ENCODE measurements at places on chromosomes 11 and 22.

- DNase-seq = no peak
Measured at GRCh38 chr22:28005513-28005912, 86.5 kb upstream of the PITPNB start.

DNA sequence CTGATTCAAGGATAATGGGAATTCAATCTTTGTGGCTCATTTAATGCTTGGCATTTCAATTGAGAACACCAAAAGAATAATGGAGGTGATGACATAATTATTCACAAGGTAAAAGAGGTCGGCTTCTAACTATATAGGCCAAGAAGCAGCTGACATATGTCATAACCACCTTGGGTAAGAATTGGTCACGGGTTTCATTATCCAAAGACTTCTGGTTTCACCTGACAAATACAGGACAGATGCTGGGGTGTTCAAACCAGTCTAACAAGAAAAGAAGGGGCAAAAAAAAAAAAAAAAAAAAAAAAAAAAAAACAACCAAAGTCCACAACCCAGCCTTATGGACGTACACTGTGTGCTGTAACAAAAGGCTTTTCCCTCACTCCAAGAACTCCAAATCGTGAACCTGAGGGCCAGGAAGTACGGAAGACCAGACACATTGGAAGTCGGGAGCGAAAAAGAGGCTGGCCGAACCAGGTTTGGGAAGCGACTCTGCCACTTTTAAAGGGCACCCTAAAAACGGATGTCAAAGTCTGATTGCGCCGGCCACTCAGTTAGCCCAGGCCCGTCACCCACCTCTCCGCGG lies 385 bp downstream of the HARBI1 start:
- DNase-seq = no peak

GRCh38 chr22:23397613-23398567 lies 182.2 kb downstream of the IGLL1 start:
- no peak for DNase-seq

GRCh38 chr11:113874581-113875233 lies 665 bp downstream of the USP28 start:
- DNase-seq = peak; percentile 49

DNA sequence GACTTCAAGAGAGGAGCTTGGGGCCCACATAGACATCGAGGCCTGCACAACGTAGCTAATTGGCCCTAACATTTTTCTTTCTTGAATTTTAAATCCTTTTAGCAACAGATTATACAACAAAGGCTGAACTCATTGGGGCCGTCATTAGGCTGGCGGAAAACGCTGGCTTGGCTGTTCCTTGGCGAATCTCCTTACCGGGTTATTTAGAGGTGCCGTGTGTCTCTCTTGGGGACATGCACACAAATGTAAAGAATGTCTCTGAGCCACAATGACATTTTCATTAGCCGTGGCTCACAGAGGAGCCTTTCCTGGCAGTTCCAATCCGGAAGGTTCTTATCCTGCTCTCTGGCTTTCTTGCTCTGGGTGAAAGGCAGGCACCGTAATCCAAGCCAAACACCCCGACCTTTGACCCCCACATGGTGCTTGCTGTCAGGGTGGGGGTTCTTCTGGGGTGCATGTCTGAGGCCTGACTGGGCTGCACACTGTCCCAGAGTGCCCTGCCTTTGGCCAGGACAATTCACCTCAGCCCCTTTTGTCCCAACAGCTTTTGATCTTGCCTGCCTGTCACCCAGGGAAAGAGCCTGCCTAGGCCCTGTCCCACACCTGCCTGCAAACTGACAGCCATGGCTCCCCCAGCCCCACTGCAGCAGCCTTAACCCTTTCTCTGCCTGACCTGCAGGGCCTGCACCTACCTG lies 9.2 kb upstream of the FGF3 start:
- no peak for DNase-seq

- no peak for DNase-seq
Measured at GRCh38 chr11:76501526-76502202, 56.8 kb downstream of the EMSY start.

GRCh38 chr22:33114565-33114964 lies 56.4 kb upstream of the SYN3 start:
- DNase-seq = no peak

DNA sequence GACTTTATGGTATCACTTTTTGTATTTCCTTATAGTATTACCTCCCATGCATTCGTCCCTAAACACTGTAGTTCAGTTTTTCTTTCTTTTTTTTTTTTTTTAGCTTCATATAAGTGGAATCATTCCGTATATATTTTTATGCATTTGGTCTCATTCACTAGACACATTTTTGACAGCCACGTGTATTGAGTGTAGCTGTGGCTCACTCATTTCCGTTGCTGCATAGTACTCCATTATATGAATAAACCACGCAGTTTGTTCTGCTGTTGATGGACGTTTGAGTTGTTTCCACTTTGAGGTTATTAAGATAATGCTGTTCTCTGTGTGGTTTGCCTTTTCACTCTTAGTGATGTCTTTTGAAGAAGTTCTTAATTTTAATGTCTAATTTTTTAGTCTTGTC lies 8.4 kb downstream of the APLP2 start:
- no peak for DNase-seq

DNA sequence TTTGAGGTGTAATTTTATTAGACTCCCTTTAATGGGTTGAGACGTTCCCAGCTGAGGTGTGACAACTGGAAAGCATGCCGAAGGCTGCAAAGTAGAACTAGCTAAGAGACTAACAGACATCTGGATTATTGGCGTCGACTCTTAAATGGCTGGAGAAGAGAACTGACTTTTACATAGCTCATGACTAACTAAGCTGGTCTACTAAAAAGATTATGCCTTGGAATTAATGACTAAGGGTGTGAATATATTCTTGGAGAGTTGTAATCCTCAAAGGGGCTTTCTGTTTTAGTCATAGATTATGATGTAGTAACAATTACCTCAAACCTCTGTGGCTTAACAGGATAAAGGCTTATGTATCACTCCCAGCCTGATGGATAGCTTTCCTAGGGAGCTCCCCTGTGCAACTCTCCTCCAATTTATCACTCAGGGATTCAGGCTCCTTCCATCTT lies 39.5 kb upstream of the SLC5A12 start:
- DNase-seq = peak; percentile 62

- DNase-seq = no peak
Measured at GRCh38 chr11:28296426-28296825, 188.2 kb downstream of the METTL15 start.

DNA sequence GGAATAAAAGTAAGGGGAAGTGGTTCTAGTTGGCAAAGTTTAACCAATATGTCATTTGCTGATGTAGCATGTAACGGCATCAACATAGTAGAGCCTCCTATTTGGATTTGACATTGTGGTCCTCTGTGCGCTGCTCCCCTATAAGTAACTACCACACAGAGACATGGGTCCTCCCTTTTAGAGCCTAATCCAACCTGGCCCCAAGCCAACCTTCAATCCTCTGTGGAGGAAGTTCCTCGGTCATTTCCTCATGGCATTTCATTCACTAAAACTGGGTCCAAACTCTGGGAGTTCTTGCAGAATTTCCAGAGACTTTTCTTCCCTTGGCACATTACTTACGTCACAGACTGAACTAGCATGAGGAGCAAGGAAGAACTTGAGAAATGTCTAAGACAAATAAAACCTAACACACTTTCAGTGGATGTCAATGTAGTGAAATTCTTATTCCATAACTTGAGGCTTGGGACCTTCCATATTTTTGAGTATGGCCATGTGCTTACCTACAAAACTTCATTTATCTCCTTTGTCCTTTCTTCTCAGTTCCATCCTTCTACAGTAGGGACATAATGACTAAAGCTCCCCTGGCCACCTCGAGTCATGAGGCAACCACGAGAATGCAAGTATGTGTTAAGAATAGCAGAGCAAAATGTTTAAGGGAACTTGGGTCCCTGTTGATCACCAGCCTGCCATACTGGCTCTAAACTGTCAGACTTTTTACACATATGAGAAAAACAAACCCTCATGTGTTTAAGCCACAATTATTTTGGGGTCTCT lies 34.7 kb downstream of the MMP20 start:
- no peak for DNase-seq

DNA sequence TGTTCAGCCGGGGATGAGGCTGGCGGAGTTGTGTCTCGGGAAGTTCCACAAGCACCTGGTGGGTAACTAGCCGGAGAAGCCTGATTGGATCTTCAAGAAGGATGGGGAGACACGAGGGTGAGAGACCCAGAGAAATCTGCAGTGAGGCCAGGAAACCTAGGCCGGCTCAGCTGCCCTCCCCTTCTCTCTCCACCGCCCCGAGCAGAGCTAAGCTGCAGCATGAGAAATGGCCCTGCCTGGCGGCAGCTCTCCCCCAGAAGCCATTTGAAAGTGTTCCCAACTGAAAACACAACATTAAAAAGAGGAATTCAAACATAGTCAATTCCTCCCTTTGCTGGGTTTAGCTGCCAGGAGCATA lies 77.8 kb upstream of the SHISAL1 start:
- DNase-seq = no peak

- DNase-seq = no peak
Measured at GRCh38 chr11:122109932-122110331, 6.1 kb downstream of the BLID start.

DNA sequence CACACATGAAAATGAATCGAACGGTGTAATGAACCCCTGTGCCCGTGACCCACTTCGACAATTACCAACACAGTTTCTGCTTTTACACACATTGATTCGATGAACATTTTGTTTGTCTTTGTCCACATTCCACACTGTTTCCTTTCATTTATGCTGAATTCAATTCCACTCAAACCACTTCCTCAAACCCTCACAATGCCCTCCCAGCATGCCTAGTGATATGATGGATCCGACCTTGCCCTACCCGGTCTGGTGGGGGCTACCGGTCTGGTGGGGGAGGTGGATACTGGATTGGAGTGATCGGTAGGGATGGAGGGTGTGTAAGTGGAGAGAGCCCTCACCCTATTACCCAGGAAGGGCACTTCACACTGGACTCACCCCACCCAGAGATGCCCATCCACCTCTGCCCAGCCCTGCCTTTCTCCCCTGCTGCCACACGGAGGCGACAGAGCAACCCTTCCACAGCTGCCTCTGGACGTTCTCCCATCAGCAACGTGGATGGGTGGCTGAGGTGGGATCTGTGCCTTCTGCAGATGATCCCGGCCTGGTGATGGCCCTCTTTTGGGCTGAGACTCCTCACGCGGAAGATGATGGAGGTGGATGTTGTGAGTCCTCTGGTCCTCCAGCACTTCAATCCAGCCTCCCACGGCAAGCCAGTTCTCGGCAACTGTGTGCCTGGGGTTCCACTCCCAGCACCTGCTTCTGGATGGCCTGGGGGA lies 33.0 kb upstream of the P2RY2 start:
- DNase-seq = peak; percentile 64

GRCh38 chr11:69462106-69462951 lies 19.1 kb upstream of the LINC01488 start:
- no peak for DNase-seq

GRCh38 chr11:23866641-23867040 lies 630.2 kb upstream of the LUZP2 start:
- DNase-seq = no peak

DNA sequence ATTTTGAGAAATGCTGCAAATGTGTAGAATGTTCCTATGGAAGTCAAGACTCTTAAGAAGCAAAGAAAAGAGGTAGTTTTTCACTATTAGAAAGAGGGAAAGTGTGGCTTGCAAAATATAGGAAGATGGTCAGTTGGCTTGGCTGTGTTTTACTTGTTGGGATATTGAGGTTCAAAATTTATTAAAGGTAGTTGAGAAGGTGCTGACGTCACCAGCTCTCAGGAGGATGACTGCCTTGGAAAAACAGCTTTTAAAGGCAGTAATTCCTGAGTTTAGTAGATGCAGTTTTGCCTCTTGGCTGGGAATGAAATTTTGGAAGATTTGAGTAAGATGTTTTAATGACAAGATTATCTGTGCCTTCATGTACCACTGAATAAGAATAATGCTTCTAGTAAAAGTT lies 336 bp downstream of the OR4D9 start:
- no peak for DNase-seq

- DNase-seq = no peak
Measured at GRCh38 chr11:111416231-111416960, 37.3 kb upstream of the POU2AF1 start.

Measured in mesendoderm (in vitro differentiated cells).